A673 (cell line): ENCODE measurements at places on chromosomes 3 and 15. TPM values are rescaled to one million over a fixed set of nuclear protein-coding genes. Genes with fewer than 3 reads are reported as not detected.
A peak's percentile ranks its signal among the peaks of the same experiment; 100 is the strongest.

Gene FBXL22
- total RNA-seq: 0.24 and 0.52 TPM in 2 replicates

Gene MYH15
- total RNA-seq: 1.1 and 1.2 TPM in 2 replicates

- DNase-seq: no peak
These were observed 50.4 kb upstream of the ZDHHC23 start for GRCh38 chr3:113897373-113897777.

DNA sequence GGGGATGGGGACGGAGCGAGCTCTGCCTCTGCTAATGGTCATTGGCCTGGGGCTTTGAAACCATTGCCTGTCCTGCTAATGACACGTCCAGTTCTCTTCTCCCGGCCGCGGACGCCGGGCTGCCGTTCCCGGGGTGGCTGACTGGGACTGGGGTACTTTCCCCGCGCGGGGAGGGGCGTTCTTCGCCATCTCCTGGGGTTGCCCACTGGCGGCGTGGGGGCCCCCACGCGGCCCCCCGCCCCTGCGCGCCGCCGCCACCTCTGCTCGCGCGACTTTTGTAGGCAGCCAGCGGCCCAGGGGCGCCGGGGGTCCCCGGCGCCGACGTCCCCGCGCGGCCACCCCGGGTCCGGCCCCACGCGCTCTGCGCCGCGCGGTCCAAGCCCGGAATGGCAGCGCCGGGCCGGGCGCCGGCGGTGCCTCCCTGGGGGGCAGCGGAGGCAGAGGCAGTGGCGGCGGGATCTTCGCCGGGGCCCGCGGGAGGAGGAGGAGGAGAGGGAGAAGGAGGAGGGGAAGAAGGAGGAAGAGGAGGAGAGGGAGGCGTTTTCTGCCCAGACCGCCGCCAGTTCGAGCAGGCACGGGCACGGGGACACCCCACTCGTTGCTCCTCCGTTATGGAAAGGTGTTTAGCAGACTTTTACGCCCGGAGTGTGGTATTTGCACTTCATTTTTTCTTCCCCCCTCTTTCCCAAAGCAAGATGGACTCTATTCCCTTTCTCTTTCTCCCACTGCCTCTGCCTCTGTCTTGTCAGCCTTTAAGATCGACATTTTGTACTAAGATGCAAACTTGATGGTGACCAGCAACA lies 2.3 kb downstream of the BBX start:
- peak; percentile 35 for DNase-seq

- no peak for DNase-seq
These were observed 26.2 kb upstream of the RAF1 start for GRCh38 chr3:12689997-12690711.

GRCh38 chr3:101567528-101568317 lies 6.1 kb downstream of the TRMT10C start:
- no peak for DNase-seq

GRCh38 chr15:29143909-29144635 lies 125.5 kb downstream of the NSMCE3 start:
- DNase-seq: peak; percentile 11

- no peak for DNase-seq
These were observed 289.3 kb upstream of the RORA start for GRCh38 chr15:61518191-61518950.

Gene NR2E3
- not detected in 2 replicates for total RNA-seq

GRCh38 chr3:135965129-135965505 lies 411 bp upstream of the PPP2R3A start:
- no peak for DNase-seq

Gene LPCAT4
- 37.8 and 53.1 TPM in 2 replicates for total RNA-seq

Gene UBA7
- total RNA-seq: 2.2 and 3.8 TPM in 2 replicates

DNA sequence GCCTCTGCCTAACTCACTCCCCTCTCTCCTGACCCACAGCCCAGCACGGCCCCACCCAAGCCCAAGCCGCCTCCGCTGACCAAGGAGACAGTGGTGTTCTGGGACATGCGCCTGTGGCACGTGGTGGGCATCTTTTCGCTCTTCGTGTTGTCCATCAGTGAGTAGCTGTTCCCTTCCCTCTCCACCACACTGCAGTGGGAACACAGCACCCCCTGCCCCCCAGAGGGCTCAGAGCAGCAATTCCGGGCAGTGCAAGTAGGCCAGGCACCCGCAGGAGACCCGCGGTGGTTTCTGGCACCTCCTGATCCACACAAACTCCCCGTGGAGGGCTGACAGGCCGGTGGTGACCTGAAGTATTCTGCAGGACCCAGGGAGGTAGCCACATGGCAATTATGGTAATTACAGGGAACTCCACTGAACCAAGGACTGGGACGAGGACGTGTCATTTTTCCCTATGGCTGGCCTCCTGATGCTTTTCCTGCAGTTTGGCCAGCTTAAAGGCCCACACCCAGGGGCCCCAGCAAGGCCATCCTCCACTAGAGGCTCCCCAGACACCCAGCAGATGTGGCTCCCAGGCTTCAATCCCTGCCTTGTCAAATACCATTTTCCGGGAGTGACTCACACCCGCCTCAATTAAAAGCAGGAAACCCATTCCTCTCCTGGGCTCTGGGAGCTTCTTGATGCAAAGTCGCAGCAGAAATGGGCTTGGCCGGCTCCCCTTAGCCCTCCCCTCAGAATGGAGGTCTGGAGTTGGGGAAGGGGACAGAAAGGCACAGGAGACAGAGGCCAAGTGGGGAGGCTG lies 4.8 kb downstream of the TMIE start:
- peak; percentile 68 for DNase-seq

Gene STAC
- total RNA-seq: 1.9 and 2.0 TPM in 2 replicates

DNA sequence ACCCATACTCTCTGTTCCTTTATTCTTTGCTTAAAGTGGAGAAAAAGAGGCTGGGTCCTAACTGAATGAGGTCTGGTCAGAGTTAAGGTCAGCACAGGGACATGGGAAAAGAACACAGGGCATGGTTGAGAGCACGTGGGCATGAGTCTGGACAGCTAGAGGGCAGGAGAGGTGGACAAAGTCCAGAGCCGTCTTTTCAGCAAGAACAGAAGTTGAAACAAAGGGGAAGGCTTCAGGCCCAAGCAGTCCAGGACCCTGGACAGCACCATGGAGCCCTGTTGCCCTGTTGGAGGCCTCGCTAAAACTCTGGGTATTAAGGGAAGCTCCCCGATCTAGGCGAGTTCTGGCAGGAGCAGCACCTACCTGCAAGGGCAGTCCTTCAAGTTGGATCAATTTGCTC lies 50.7 kb downstream of the XYLB start:
- DNase-seq: peak; percentile 1

DNA sequence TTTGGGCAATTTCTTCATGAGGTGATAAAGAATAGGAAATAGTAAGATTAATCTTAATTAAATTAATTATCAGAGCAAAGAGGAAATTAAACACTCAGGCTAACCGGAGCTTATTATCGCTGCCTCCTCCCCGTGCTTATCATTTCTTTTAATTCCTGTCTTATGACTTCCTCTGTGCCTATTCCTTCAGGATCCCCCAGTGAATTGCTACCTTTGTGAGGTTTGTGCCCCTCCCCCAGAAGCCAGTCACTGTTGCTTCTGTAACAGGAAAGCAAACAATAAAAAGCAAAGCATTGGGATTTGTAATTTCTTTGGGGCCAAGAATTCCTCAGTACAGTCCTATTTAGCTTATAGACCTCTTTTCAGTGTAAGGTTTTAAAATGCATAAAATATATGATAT lies 164.5 kb downstream of the CADPS start:
- no peak for DNase-seq

DNA sequence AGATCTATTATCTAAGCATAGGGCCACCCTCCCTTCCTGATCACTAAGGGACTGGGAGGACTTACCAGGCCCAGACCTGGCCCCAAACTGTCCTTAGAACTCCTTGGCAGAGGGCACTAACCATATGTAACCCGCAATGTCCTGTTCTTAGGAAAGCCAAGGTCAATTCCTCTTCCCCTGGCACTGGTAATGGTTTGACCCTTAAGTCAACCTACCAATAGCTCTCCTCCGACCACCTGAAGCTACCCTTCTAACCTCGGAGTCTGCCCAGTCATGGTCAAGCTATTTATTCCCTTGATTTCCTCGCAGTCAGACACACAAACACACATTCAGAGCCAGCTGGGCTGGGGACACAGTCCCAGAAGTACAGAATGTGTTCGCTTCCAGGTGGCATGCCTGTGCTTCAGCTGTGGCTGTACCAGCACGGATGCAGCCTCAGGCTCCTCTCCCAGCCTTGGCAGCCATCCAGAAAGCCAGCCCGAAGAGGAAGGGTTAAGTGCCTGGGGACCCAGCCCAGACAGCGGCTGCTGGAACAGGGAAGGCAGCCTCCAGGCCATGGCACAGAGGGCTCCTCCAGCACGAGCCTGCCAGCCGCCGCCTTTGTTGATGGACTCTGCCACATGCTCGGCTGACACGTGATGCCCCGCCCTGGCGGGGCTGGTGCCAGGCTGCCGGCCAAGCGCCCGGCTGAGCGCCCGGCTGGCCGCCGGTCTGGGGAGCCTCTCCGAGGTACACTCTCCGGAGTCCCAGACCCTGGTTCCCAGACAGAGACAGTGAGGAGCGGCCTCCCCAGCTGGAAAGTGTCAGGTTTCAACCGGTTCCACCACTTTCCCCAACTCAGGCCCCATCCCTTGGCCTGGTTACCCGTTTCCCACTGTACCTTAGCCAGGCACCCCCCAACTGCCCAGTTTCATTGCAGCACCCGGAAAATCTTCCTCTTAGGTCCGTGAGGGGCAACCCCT lies 5.5 kb downstream of the BMF start:
- DNase-seq: peak; percentile 51

DNA sequence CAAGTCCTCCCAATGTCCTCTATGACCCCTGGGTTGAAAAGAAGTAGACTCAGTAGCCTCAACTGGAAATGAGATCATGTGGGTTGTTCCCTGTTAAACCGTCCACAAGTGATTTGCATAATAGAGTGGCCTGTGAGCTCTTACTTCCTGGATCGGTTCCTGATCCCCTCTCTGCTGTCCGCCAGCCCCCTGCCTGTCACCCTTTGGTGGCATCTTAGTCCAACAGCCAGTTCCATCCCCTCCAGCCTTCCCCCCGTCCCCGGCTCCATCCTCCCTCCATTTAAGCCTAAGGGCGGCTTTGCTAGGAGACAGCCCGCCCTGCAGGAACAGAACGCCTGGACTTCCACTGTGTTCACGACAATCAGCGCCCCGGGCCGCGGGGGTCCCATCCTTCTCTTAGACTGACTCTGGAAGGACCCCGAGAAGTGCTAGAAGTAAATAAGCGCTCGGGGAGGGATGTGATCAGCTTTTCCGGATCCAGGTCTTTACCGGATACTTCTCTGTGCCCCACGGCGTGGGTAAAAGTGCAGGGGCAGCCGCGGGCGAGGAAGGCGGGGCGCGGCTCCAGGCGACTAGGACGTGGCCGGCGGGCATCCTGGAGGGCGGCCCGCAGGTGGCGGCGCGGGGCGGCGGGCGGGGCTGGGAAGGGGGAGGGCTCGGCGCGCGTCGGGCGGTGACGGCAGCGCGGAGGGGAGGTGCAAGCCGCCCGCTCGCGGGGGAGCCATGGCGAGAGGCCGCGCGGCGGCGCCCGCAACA lies 51.2 kb upstream of the ULK4 start:
- peak; percentile 53 for DNase-seq

DNA sequence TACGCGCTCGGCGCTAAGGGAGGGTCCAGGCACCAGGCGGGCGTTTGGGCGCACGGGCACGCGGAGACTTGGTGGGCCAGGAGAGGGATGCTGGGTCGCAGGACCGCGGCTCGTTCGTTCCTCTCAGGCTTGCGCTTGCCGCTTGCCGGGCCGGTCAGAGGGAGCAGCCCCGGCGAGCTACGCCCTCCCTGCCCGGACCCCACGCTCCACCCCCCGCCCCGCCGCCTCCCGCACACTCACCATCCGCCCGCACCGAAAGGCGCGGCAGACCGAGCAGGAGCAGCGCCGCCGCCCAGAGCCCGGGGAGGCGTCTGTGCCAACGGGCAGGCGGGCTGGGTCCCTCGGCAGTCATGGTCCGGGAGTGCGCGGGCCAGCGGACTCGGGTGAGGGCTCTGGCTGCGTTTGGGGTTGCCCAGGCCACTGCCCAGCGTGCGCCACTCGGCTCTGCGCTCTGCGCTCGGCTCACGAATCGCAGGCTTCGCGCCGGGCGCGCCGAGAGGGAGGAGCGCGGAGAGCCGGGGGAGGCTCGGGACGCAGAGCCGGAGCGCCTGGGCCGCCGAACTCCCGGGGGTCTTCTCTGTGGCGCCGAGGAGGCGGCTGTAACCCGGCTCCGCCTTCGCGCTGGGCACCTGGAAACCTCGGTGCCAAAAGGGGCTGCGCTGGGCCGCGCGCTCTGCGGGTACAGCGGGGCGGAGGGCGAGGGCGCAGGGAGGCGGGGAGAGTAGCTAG lies at the start of gene SUSD5:
Gene SUSD5 (minus strand): TSS at position 365 of the 729 bp plus-strand sequence. CDS start 13 bp downstream, at position 352.
- DNase-seq: peak; percentile 55

Gene ZNF660
- total RNA-seq: 4.1 and 5.8 TPM in 2 replicates

GRCh38 chr3:16841904-16842271 lies 42.9 kb upstream of the PLCL2 start:
- no peak for DNase-seq

- no peak for DNase-seq
These were observed 50.2 kb upstream of the C15orf39 start for GRCh38 chr15:75151214-75152128.

- no peak for DNase-seq
These were observed 9.0 kb downstream of the SLC24A1 start for GRCh38 chr15:65630760-65631159.

GRCh38 chr15:88981244-88982215 lies 68.4 kb upstream of the MFGE8 start:
- DNase-seq: no peak

Gene TERC
- total RNA-seq: 5.8 and 16.7 TPM in 2 replicates

DNA sequence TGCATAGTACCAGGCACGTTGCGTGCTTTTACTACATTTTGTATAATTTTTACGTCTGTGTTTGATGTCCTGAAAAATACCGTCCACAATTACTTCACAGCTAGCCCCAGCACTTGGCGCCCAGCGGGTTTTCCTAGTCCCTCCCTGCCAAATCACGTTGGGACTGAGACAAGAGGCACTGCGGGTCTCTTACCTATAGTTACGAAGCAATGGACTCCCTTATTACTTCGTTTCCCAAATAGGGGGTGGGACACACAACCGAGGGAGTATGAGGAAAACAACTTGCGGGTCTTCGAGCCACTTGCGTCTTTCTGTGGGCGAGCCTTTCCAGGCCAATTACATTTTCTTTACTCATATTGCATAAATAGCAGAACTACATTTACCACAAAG lies 620 bp upstream of the CMSS1 start:
- DNase-seq: peak; percentile 54

- no peak for DNase-seq
These were observed 5.7 kb downstream of the CCDC32 start for GRCh38 chr15:40558952-40559742.

Gene ADAMTSL3
- total RNA-seq: 0.95 and 2.3 TPM in 2 replicates

Gene EXD1
- total RNA-seq: not detected in 2 replicates

Gene RPUSD2
- total RNA-seq: 17.0 and 18.1 TPM in 2 replicates

Gene MAP1A
- total RNA-seq: 65.8 and 83.8 TPM in 2 replicates

GRCh38 chr3:58072052-58072762 lies 64.0 kb downstream of the FLNB start:
- DNase-seq: no peak

Gene EPB42
- total RNA-seq: not detected in 2 replicates

DNA sequence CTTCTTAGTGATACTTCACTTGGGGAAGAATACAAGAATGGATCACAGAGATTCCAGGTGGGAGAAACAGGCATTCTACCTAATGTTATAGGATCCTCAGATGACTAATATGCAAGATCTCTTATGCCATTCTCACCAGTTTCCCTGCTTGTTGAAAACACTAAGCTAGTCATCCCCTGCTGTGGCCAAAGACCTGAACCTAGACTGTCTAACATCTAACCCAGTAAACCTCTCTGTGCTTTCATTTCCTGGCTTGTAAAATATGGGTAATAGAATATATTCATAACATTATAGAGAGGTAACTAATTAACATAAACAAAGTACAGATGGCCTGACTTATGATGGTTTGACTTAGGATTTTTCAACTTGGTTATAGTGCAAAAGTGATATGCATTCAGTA lies 776.3 kb downstream of the TUSC7 start:
- DNase-seq: no peak
